ENCODE measurements at places on chromosomes 13 and 19. TPM values are rescaled to one million over a fixed set of nuclear protein-coding genes. Genes with fewer than 3 reads are reported as not detected.

Gene AXL
- total RNA-seq: 27.0 TPM

Gene IGFL2
- not detected for total RNA-seq

DNA sequence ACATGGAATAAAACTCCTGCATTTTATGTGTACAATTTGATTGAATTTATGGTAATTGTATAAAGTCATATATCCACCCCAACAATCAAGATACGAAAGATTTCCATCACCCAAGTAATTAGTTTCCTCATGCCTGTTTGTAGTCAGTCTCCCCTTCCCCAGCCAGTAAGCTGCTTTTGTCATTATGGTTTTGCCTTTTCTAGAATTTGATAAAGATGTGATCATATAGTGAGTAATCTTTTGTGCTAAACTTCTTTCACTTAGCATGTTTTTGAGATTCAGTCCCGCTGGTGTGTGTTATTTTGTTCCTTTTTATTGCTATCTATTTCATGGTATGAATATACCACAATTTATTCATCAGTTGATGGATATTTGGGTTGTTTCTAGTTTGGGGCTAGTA lies 16.0 kb downstream of the ITM2B start:
- DNase-seq: no peak

Gene FAM174C
- 65.7 TPM for total RNA-seq

Gene PIBF1
- total RNA-seq: 12.5 TPM

DNA sequence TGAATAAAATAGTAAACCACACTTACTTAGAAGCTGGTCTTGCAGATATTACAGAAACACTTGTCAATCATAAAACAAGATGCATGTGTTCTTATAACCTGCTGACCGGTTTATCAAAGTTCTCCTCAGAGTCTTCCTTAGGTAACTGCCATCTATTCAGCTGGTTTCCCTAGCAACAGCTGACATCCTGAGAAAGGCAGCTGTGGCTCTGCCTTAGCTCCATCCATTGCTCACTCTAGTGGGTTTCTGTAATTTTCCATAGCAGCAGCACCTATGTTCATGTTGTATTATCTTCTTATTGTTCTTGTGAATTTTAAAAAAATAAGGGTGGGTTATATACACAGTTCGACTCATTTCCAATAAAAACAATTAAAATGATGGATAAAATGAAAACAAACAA lies 87.8 kb downstream of the RAP2A start:
- no peak for DNase-seq

DNA sequence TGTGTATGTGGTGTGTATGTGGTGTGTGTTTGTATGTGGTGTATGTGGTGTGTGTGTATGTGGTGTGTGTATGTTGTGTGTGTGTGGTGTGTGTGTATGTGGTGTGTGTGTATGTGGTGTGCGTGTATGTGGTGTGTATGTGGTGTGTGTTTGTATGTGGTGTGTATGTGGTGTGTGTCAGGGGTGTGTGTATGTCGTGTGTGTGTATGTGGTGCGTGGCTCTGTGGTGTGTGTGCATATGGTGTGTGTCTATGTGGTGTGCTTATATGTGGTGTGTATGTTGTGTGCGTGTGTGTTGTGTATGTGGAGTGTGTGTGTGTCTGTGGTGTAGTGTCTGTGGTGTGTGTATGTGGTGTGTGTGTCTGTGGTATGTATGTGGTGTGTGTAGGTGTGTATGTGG lies 62.5 kb upstream of the MEDAG start:
- no peak for DNase-seq

DNA sequence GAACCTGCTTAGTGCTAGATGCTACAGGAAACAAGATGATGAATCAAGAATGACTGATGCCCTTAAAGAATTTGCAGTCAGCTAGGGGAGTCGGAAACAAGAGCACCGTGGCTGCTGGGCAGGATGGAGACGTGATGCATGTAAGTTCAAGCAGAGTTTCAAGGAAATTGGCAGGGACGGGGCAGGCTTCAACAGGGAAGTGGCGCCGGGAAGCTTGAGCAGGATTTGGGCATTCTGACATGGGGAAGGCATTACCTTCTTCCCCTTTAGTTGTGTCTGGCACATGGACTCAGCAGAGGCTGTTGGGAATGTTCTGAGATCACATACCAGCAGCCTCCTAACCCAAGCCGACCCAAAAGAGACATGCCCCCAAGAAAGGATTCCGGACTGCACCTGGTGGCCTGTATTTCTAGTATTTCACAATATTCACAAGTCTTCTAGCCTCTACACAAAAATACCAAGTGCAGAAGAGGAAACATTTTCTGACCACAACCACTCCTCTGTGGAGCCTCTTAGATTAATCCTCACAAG lies 138.2 kb downstream of the CRYL1 start:
- no peak for DNase-seq

GRCh38 chr13:112683581-112683980 lies 6.3 kb upstream of the ATP11A start:
- no peak for DNase-seq

Gene GIPR
- total RNA-seq: 1.7 TPM

- DNase-seq: no peak
Measured at GRCh38 chr19:49818649-49819370, 721 bp downstream of the MED25 start.

Gene KIR3DL1
- total RNA-seq: not detected

Gene GARIN5A
- total RNA-seq: 8.2 TPM

- no peak for DNase-seq
Measured at GRCh38 chr19:44653343-44653742, 9.6 kb downstream of the PVR start.

Gene TSC22D1
- total RNA-seq: 72.5 TPM

Gene SIAH3
- 0.09 TPM for total RNA-seq

GRCh38 chr19:7638802-7639465 lies 2.0 kb downstream of the STXBP2 start:
- DNase-seq: no peak

- no peak for DNase-seq
Measured at GRCh38 chr13:88189728-88190127, 518.6 kb downstream of the SLITRK5 start.

Gene RFPL4A
- total RNA-seq: not detected

GRCh38 chr19:56474308-56474707 lies 2.8 kb downstream of the ZNF667 start:
- no peak for DNase-seq

DNA sequence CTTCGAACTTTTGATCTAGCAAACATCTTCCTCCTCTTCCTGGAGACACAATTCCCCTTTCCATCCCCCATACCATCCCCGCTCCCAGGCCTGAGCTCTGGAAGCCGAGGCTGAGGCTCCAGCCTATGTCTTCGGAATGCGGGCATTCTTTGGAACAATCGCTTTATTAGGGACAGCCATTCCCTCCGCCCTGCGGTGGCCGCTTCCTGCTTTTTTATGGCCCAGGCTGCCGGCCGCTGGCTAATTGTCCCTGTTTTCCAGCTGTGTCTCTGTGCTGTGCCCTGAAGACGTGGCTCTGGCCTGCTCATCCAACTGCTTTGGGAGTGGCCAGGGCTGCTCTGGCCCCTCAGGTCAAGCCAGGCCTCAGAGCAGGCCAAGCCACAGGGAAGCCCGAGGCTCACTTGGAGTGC lies 2.1 kb upstream of the CDX2 start:
- peak; percentile 77 for DNase-seq

Gene MATK
- 28.3 TPM for total RNA-seq

DNA sequence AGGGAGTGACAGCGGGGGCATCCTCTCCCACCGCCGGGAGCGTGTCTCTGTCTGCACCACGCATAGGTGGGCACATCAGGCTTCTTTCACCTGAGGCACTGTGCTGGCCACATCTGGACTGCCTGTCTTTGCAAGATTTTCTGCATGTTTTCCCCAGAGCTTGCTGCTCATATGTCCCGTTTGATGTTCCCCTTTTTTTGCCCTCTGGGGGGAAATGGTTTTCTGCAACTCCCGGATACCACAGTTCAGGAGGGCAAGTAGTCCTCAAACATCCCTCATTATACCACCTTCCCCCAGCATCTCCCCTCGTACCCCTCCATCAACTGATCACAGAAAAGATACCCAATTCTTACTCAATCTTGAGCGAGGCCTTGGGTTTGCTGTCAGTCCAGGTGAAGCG lies 168.0 kb downstream of the PAN3 start:
- no peak for DNase-seq

Gene BST2
- total RNA-seq: 61.1 TPM

GRCh38 chr19:2453431-2454025 lies 3.2 kb downstream of the LMNB2 start:
- DNase-seq: no peak

GRCh38 chr19:18439025-18439909 lies 1.3 kb upstream of the ISYNA1 start:
- DNase-seq: no peak

Gene KCNN4
- 1.1 TPM for total RNA-seq

GRCh38 chr13:99176309-99177276 lies 24.1 kb upstream of the UBAC2 start:
- peak; percentile 89 for DNase-seq

- peak; percentile 57 for DNase-seq
Measured at GRCh38 chr19:19385896-19386869, 19.3 kb upstream of the GATAD2A start.

- no peak for DNase-seq
Measured at GRCh38 chr13:22801402-22802003, 379.3 kb upstream of the SGCG start.

- no peak for DNase-seq
Measured at GRCh38 chr13:39767791-39768517, 112.5 kb downstream of the COG6 start.

DNA sequence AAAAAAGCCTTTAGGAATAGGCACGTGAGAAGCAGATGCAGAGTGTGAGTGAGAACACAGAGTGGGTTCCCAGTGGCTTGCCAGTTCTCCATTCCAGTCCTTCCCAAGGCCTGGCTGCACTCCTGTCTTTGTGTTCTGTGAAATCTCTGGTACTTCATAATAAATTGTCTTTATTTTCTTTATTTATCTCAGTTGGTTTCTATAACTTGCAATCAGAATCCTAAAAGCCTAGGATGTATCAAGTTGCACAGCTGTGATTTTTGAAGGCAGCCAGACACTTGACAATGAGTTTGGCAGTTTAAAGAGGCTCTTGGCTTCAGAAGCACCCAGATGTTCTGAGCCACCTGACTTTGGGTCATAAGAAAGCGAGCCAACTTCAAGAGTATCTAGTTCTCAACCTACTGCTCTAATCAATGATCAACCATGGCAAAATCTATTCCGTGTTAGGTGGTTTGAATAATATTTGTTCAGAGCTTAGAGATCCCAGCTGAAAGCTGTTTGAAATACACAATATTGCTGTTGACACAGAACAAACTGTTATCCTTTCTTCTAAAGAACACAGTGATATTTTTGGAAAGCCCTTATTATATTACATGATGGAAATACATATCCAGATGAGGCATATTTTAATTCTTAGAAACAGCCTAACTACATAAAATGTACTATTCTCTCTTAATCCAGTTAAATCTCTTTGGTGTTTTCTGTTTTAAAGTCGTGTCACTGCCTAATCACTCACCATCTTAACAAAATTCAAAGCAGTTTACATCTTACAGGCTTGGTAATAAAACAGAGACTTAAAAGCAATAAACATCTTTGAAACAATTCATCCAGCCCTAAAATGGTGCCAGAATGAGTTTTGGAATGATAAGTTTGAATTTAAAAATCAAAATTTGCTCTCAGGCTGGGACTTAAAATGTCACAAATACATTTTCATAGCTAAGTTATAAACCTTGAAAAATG lies 483.0 kb upstream of the NBEA start:
- DNase-seq: no peak

Gene GPC6
- total RNA-seq: 24.3 TPM

DNA sequence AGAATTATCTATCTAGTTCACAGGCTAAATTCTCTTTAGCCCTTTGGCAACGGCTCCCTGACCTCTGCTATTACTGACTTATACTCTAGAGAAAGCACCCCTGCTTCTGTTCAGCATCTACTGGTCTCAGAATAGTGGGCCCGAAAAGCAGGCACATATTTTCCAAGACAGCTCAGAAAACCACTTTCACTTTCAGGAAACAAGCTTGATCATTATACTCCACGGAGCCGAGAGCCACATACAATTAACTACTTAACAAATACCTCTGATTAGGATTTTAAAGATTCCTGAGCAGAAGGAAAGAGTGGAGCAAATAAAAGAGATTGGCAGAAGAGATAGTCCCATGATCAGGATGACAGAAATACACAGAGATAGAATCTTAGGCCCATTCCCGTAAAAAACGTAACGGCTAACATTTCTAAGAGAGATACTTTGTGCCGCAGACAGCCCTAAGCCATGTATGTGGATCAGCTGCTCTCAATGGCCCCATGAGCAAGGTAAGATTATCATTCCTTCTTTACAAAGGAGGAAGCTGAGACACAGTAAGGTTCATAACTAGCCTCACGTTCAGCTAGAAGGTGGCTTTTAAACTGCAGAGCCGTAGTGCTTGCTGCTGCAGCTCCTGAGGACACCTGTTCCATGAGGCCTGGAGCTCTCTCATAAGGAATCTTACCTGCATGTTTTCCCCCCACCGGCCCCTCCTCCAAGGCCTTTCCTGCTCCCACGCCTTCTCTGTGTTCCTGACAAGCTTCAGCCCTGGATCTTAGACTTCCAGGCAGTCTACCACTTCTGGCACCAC lies 227.2 kb downstream of the FOXO1 start:
- DNase-seq: no peak

GRCh38 chr19:6521718-6522646 lies 8.8 kb upstream of the TNFSF9 start:
- no peak for DNase-seq

- DNase-seq: no peak
Measured at GRCh38 chr19:47497821-47498520, 14.0 kb upstream of the KPTN start.

Gene PEG3
- 0.27 TPM for total RNA-seq

Gene MYBPC2
- 2.6 TPM for total RNA-seq

GRCh38 chr13:69619651-69620050 lies 488.0 kb upstream of the ATXN8OS start:
- DNase-seq: no peak

Gene CYP2S1
- 173 TPM for total RNA-seq

GRCh38 chr13:73998631-73999030 lies 135.6 kb downstream of the KLF12 start:
- no peak for DNase-seq

- DNase-seq: no peak
Measured at GRCh38 chr13:105220063-105220462, 1315.4 kb downstream of the EFNB2 start.

DNA sequence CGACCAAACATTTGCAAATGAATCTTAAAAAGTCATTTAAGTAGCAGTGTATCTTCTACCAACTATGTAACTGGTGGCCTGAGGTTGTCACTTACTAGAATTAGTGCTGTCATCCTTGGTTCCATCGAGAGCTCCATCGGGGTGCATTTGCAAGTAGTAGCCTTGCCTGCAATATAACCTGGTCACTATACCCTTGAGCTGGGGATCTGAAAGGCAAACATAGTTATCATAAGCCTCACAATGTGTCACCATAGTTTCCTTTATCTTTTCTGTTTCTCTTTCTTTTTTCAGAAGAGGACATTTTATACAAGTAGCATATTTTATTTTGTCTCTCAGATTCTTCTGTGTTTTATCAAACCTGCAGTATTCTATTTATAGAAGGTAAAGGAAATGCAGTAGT lies 422.6 kb downstream of the ITGBL1 start:
- DNase-seq: no peak

Gene ITGBL1
- total RNA-seq: 0.09 TPM

Gene CEACAM16
- total RNA-seq: not detected
